Epithelial cell of alveolus of lung (primary cell): ENCODE measurements at places on chromosomes 5 and 9. TPM values are rescaled to one million over a fixed set of nuclear protein-coding genes. Genes with fewer than 3 reads are reported as not detected.

The HMCN2 gene
- total RNA-seq, result not detected in 2 replicates

The NR2F1 gene
- total RNA-seq, result 85.3 and 452 TPM in 2 replicates

The SCGB3A1 gene
- total RNA-seq, result 1.0 TPM in 1 of 2 replicates, not detected in the other

The IFNK gene
- total RNA-seq, result not detected in 2 replicates

The CEP72 gene
- total RNA-seq, result 1.6 and 3.4 TPM in 2 replicates

The PTPRD gene
- 4.8 and 65.2 TPM in 2 replicates for total RNA-seq

The N4BP3 gene
- 1.6 and 2.8 TPM in 2 replicates for total RNA-seq

The NAIP gene
- total RNA-seq, result 0.78 and 4.2 TPM in 2 replicates

The FBXO10 gene
- total RNA-seq, result 4.9 and 8.3 TPM in 2 replicates

The ZBTB34 gene
- total RNA-seq, result 4.7 and 9.0 TPM in 2 replicates

The TMEM215 gene
- not detected in 2 replicates for total RNA-seq

The PURA gene
- 4.8 and 7.8 TPM in 2 replicates for total RNA-seq

The FOXD1 gene
- 13.2 and 18.0 TPM in 2 replicates for total RNA-seq

The LRRC26 gene
- not detected in 2 replicates for total RNA-seq

The SUSD3 gene
- total RNA-seq, result 1.8 TPM in 2 replicates

The DMRT3 gene
- total RNA-seq, result not detected in 2 replicates

The INSYN2B gene
- total RNA-seq, result 14.7 and 35.2 TPM in 2 replicates

The CCNG1 gene
- total RNA-seq, result 193 and 321 TPM in 2 replicates

The ELAVL2 gene
- total RNA-seq, result 0.96 TPM in 1 of 2 replicates, not detected in the other

The ZBTB5 gene
- 8.0 and 9.3 TPM in 2 replicates for total RNA-seq

The CLTB gene
- total RNA-seq, result 75.3 and 96.3 TPM in 2 replicates

The IFNA2 gene
- total RNA-seq, result not detected in 2 replicates

The PCDHA3 gene
- total RNA-seq, result under 0.01 TPM in 1 of 2 replicates, not detected in the other

The NDUFB6 gene
- 60.4 and 80.8 TPM in 2 replicates for total RNA-seq

The PITX1 gene
- 3.0 and 3.2 TPM in 2 replicates for total RNA-seq

The WDR38 gene
- total RNA-seq, result not detected in 2 replicates

The PCDHA10 gene
- under 0.01 TPM in 1 of 2 replicates, not detected in the other for total RNA-seq

The ZNF608 gene
- 9.3 and 46.2 TPM in 2 replicates for total RNA-seq
